ENCODE measurements at places on chromosomes 6 and 20. TPM values are rescaled to one million over a fixed set of nuclear protein-coding genes. Genes with fewer than 3 reads are reported as not detected.

The HLA-DQB2 gene
- 0.54 TPM for total RNA-seq

The ANKRD66 gene
- total RNA-seq = not detected

The ADAT2 gene
- total RNA-seq = 29.6 TPM

The CD2AP gene
- total RNA-seq = 35.0 TPM

The CRIP3 gene
- total RNA-seq = 1.5 TPM

The VWA7 gene
- total RNA-seq = 1.7 TPM

The PSMB8 gene
- 385 TPM for total RNA-seq

The DYNLT2 gene
- total RNA-seq = 2.0 TPM

The SLC35D3 gene
- not detected for total RNA-seq

The KCNB1 gene
- not detected for total RNA-seq
